ENCODE measurements at places on chromosomes 1 and 21.

DNA sequence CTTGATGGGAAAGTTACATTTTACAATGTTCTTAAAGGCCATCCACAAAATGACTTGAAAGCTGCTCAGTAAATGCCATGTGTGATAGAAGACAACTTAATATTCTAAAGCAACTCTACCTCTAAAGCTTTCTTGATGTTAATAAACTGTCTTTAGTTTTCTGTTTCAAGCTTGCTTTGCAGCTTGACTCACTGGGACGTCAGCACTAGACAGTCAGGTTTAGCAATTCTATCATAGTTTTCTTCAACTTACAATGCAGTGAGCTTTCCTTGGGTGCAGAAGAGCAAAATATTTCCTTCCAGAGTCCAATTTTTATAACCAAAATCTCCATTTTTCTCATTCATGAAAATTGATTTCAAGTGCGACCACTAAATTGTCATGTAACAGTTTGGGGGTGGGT, 273.1 kb downstream of the NTNG1 start:
- DNase-seq: no peak

- DNase-seq: no peak
Measured at GRCh38 chr1:31657972-31658510, 13.4 kb upstream of the PEF1 start.

- DNase-seq: no peak
Measured at GRCh38 chr1:111618961-111619634, 491 bp upstream of the RAP1A start.

DNA sequence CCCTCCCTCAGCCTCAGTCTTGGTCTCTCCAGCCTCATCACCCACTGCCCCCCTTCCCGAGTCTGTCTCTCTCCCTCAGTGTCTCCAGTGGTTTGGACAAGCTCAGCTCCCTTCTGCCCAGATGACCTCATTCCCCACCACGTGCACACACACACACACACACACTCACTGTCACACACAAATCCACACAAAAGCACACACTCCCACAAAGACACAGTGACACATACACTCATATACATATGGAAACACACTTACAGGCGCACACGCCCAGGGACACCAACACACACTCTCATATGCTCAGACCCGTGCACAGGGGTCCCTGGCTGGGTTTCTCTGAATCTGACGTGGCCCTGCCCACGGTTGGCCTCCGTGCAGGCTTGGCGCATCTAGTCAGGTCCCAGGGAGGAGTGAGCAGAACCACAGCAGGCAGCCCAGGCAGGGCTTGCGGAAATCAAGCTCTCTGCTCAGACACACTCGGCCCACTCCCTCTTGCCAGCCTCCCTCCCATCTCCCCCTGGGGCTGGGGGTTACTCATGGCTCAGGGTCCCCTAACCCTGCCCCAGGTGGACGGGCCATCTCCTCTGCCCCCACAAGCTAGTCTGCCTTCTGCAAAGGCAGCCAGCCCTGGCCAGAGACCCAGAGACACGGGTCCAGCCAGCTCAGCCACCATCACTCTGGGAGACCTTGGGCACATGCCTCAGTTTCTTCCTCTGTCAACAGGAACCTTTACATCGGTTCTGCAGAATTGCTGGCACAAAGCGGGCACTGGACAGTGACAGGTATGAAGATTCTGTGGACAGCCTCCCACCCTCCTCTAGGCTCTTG, 38.5 kb upstream of the FAM131C start:
- no peak for DNase-seq

GRCh38 chr1:145927063-145927886, at the start of gene RBM8A:
Gene RBM8A, minus strand, starts transcription at chr1:145927484. Its CDS starts 58 bp downstream, at chr1:145927426.
- DNase-seq: peak; percentile 98

- peak; percentile 32 for DNase-seq
Measured at GRCh38 chr1:182120411-182121258, 59.1 kb upstream of the ZNF648 start.

DNA sequence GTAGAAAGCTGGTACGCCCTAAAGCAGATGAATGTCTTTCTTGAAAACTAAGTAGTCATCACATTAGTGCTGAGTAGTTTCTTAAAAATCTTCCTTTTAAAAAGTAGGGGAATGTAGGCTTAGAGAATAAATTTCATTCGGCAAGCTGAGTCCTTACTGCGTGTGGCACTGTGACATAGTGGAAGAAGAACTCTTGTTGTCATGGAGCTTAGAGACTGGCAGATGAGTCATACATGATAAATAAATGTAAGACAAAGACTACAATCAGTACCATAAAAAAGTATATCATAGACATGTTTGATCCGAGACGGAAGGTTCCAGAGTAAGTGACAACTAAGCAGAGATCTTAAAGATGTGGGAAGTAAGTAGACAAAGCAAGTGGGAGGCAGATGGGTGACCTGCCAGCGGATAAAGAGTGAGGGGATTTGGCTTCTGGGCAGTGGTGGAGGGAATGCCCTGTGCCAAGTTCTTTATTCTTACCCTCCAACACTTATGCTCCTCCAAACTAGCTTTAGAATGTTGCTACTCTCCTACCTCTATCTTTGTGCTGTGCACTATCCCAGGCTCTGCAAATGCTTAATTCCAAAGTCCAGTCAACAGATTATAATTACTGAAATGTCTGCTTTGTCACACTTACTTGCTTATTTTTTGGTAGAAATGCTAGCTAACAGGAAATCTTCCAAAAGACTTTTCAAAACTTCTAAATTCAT, 608.5 kb upstream of the USP24 start:
- DNase-seq: no peak

- DNase-seq: no peak
Measured at GRCh38 chr1:235941876-235942624, 75.3 kb upstream of the LYST start.

DNA sequence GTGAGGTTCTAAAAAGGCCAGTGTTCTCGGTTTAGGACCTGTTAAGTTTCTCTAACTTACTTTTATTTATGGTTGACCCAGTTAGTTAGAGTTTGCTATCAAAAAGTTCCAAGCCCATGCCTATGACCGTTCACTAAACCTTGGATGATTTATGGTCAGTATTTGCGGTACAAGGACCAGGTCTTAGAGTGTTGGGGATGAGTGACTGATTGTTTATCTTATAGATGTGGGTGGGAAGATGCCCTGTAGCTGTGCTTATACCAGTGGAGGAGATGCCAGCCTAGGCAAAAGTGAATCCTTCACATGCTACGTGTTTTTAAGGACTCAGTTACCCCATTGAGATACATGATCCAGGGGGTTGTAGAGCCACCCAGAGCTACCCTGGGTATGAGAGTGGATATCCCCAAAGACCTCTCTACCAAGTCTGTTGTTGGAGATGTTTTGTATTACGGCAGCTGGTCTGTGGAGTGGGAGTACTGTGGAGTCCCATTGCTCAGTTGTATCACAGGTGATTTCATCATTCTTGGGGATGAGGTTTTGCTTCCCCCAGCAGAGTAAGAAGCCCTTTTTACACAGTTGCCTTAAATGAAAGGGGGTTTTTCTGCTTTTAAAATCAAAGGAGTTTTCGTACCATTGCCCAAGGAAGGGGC, 2.1 kb downstream of the SLC22A15 start:
- DNase-seq: no peak
